ENCODE measurements at places on chromosomes 11 and 22.

GRCh38 chr11:12179019-12179418 lies 68.6 kb downstream of the MICAL2 start:
- DNase-seq, result no peak

DNA sequence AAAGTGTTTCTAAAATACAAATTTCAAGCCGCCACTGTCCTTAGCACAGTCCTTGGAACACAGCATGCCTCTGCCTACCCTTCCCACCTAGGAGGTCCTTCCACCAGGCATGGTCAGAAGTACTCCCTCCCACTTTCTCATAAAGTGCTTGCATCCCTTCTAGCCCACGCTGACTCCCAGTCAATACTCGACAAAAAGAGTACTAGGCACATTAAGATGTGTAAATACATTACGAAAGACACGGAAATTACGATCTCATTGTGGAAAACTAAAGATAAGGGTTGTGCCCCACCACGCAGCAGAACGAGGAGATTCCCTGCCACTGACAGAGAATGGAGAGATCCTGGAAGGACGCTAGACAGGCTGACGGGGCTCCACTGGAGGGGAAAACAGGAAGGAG lies 13.5 kb downstream of the CHKA start:
- no peak for DNase-seq

DNA sequence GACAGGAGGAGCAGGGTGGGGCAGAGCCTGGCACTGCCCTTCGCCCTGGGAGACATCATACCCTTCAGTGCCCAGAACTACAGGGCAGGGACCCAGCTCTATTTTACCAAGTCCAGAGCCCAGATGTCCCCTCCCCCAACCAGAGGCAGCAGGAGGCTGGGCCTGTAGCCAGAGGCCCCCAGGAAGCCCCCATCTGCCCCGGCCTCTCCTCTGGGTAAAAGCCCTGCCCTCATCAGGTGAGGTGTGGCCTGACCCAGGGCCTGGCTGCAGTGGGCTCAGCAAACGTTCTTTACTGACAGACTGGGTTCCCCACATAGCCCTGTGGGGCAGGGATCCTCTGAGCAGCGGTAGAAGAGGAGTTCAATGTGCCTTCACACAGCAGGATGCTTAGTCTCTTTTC lies 51.8 kb upstream of the SLC22A12 start:
- DNase-seq, result no peak

DNA sequence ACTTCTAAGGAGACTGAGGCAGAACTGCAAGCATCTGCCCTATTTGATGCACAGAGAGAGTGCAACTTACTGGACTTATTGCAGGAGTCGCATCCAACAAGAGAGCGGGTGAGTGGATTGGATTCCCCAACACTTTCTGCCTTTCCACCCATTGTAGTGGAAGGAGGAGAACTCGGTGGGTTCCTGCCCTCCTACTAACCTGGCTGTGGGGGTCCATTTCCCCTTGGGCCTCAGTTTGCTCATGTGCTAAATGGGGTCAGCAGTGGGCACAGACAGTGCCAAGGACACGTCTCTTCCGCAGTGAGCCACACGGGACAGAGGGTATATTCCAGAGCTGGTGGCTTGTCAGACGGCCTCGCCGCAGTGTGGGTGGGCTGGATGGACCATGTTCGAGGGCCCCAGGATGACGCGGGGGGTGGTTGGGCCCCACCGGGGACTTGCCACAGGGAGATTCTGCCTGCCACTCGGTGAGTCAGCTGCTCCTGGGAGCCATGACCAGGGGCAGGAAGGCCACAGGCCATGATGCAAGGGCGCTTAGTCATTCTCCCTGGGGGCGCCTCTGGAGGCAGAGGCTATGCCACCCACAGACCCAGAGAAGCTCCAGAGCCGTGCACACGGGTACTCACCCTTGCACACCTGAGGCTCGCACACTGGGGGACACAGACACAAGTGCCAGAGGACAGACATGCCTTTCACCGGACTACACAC lies 8.2 kb downstream of the ALX4 start:
- DNase-seq, result no peak

DNA sequence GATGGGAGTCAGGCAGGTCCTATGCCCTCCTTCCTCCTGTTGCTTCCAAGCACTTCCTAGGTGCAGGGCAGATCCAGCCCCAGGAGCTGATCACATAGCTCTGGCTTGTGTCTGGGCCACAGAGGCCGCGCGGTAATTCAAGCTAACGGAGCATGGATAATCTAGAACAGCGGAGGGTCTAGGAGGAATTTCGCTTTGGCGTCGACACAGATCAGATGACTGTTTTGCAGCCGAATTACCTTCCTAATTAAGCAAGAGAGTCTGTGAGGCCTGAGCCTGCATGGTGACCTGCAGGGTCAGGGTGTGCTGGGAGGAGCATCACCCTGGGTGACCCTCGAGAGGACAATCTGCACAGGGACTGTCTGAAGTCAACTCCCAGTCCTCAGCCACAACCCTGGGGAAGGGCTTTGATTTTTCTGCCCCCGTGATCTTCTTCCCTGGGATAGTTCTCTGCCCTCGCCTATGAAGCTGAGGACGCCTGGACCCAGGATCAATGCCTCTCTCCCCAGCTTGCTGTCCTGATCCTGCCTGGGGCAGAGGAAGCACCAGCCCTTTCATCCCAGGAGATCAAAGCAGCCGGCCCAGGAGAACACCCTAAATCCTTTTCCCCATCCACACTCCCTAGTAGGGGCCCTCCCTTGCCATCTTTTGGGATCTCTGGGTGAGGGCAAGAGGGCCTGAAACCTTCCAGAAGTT lies 11.0 kb downstream of the NECTIN1 start:
- no peak for DNase-seq

GRCh38 chr11:115193914-115194801 lies 310.1 kb downstream of the CADM1 start:
- DNase-seq, result no peak

- DNase-seq, result peak; percentile 17
These were observed 153.6 kb downstream of the SNX19 start for GRCh38 chr11:130762638-130763037.

GRCh38 chr11:8631395-8632118 lies 37.5 kb upstream of the STK33 start:
- DNase-seq, result no peak

- no peak for DNase-seq
These were observed 8.4 kb downstream of the UCP3 start for GRCh38 chr11:74000307-74001133.

DNA sequence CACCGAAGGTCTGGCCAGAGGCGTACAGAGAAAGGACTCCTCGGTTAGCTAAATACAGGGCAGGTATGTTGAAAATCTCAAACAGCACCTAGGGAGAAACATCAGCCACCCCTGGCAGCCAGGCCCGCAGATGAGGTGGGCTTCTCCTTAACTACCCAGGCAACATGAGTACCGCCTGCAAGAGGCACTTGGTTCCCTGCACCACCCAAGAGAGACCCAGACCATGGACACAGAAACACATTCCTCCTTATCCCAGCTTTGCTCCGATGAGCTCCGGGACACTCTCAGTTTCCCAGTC lies 53.0 kb downstream of the DHCR7 start:
- DNase-seq, result no peak

DNA sequence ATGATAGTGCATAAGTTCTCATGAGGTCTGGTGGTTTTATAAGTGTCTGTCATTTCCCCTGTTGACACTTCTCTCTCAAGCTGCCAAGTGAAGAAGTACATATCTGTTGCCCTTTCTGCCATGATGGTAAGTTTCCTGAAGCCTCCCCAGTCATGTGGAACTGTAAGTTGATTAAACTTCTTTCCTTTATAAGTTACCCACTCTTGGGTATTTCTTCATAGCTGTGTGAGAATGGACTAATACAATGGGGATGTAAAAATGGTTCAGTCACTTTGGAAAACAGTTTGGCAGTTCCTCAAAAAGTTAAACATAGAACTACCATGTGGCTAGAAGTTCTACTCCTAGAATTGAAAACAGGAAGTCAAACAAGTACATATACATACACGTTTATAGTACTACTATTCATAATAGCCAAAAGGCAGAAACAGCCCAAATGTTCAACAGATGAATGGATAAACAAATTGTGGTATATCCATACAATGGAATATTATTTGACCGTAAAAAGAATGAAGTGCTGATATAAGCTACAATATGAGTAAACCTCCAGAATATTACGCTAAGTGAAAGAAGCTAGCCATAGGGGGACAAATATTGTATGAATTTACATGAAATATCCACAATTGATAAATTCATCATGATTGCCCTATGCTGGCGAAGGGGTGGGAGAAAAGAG lies 16.0 kb upstream of the DKK3 start:
- no peak for DNase-seq

- DNase-seq, result peak; percentile 15
These were observed 131.8 kb downstream of the UVRAG start for GRCh38 chr11:75946531-75947530.

- DNase-seq, result peak; percentile 47
These were observed 4.4 kb downstream of the INS start for GRCh38 chr11:2156416-2157182.

All from NCI-H146 (cell line).